Activated CD8-positive, alpha-beta memory T cell treated with anti-CD3 and anti-CD28 coated beads, Interleukin-2, amount 10 ng/mL, durations not matched to agents 7 days and 5 days (primary cell): ENCODE measurements at places on chromosomes 1 and 21.

- DNase-seq: no peak
These were observed 3.0 kb upstream of the DPYD start for GRCh38 chr1:97923811-97924210.

DNA sequence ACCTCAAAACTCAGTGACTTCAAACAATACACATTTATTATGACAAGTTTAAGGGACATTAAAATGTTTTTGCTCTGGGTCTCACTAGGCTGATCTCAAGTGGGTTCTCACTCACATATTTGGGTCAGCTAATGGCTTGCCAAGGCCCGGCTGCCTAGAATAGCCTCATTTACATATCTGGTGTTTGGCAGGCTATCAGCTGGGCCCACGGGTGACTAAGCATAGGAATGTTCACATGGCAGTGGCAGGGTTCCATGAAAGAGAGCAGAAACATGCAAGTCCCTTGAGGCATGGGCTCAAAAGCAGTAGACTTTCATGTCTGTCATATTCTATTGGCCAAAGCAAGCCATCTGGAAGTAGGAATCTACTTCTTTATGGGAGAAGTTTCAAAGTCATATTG, 492.6 kb downstream of the KCNT2 start:
- DNase-seq: no peak

- no peak for DNase-seq
These were observed 39.2 kb downstream of the CSMD2 start for GRCh38 chr1:34125721-34126380.

- DNase-seq: no peak
These were observed 204.4 kb downstream of the GRIK3 start for GRCh38 chr1:36829961-36830360.
